ENCODE measurements at places on chromosomes 11 and 22. TPM values are rescaled to one million over a fixed set of nuclear protein-coding genes. Genes with fewer than 3 reads are reported as not detected.

Gene HTR3A
- total RNA-seq, result not detected

Gene GALNT18
- 1.3 TPM for total RNA-seq

Gene PLA2G3
- not detected for total RNA-seq

Gene MCAT
- 28.4 TPM for total RNA-seq

DNA sequence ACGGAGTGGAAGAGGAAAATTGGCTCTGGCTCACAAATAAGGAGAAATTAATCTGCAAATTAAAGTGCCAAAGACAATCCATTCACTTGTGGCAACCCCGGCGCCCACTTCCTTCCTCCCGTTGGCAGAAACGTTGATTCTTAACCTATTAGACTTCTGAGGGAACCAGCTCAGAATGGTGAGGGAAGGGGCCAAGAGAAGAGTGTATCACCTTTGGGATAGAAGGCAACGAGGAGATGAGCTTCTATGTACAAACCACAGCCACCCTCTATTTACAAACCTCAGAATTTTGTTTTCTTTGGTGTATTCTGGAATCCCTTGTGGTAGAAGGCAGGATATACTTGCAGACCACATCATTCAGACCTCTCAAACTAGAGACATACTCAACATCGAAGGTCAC, 1.1 kb downstream of the MB start:
- DNase-seq, result no peak

DNA sequence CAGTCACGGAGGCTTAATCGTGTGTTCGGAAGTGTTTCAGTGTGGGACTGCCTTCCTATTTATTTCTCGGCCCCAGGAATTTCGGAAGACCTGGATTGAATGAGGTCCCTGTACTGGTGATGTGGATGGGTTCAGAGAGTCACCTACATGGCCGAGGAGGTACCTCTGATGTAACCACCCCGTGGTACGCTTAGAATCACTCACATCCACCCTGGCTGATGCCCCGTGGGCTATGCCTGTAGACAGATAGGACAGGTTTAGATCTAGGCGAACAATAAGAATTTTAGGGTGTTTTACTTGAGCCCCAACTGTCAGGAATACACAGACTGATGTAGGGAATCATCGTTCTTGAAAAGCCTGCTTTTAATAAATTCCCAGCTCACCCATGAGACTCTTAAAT, 2.0 kb downstream of the MPPED1 start:
- no peak for DNase-seq

DNA sequence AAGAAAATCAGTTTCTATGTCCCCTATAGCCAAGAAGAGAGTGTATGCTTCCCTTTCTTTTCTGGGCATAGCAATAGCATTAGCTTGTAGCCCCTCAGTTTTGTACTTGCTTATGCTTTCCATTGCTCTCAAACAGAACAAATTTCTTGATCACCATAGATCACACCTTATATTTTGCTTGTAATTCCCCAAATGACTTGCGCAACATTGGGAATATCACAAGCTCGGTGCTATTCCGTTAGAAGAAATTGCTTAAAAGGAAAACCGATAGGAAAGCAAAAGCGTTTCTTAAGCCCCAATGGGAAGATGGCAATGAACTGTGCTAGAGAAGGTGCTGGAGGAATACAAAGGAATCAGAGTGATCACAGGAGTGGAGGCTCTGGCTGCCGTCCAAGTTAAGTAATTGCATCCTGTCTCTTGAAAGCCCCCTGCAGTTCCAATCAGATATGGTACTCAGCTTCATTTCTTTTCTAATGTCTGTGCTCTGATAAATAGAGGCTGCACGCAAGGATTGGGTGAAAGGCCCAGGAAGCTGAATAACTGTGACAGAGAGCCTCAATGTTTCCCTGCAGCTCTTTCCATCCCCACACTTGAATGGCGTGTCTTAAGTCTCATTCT, 182.1 kb upstream of the KIRREL3 start:
- DNase-seq, result no peak

GRCh38 chr11:118789501-118790356, 1.2 kb downstream of the DDX6 start:
- DNase-seq, result peak; percentile 63

- DNase-seq, result no peak
Observed at GRCh38 chr11:96035740-96036078, 111.8 kb upstream of the MTMR2 start.
